ENCODE measurements at places on chromosomes 12 and 14.
A peak's percentile ranks its signal among the peaks of the same experiment; 100 is the strongest.

DNA sequence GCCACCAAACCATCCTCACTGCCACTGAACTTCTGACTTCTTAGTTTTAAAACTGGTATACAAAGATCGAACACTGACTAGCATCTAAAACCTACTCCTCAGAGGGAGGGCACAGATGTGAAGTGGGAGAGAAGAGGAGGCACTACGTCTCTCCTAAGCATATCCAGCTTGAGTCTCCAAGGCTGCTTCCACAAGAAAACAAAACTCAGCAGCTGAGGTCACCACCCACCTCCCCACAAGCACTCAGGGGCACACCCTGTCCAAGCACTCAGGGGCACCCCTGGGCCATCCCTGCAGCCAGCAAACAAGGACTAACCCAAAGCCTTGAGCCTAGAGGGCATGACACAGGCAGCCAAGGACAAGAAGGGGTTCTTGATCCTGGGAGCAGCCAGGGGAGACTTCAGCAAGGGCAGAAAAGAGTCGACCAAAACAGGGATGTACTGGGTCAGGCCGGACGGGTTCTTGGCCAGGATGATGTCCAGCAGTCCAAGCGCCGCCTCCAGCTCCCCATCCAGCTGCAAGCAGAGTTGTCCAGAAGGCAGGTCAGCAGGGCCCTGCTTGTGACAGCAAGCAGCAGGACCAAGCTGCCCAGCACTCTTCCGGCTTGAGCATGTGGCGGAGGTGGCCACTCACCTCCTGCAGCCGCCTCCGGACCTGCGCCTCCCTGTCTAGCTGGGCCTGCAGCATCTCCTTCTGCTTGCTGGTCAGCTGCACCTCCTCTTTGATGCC lies 34.8 kb downstream of the GCN1 start:
- DNase-seq = no peak

GRCh38 chr14:21102521-21103410 lies 1.9 kb downstream of the TMEM253 start:
- no peak for DNase-seq

GRCh38 chr12:3313066-3313465 lies 177.9 kb upstream of the PRMT8 start:
- DNase-seq = no peak

GRCh38 chr12:89768586-89769482 lies 60.2 kb upstream of the ATP2B1 start:
- peak; percentile 11 for DNase-seq

GRCh38 chr12:112443916-112444315 lies 25.2 kb downstream of the PTPN11 start:
- DNase-seq = no peak

GRCh38 chr12:131711551-131712205 lies 788 bp downstream of the SFSWAP start:
- peak; percentile 7 for DNase-seq

- no peak for DNase-seq
Measured at GRCh38 chr14:59107819-59108218, 80.6 kb upstream of the DAAM1 start.

DNA sequence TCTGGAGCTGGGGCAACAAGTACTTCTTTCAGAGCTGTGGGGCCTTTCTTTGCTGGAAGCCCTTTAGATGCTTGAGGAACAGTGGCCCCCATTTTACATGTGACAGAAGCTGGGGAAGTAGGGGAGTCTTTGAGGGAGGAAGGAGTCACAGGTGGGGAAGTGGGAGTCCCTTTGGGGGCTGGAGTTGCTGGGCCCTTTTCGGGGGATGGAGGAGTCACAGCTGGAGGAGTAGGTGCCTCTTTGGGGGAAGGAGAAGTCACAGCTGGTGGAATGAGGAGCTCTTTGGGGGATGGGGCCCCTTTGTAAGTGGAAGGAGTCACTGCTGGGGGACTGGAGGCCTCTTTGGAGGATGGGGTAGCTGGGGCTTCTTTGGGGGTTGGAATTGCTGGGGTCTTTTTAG lies 8.6 kb downstream of the NACA start:
- no peak for DNase-seq

DNA sequence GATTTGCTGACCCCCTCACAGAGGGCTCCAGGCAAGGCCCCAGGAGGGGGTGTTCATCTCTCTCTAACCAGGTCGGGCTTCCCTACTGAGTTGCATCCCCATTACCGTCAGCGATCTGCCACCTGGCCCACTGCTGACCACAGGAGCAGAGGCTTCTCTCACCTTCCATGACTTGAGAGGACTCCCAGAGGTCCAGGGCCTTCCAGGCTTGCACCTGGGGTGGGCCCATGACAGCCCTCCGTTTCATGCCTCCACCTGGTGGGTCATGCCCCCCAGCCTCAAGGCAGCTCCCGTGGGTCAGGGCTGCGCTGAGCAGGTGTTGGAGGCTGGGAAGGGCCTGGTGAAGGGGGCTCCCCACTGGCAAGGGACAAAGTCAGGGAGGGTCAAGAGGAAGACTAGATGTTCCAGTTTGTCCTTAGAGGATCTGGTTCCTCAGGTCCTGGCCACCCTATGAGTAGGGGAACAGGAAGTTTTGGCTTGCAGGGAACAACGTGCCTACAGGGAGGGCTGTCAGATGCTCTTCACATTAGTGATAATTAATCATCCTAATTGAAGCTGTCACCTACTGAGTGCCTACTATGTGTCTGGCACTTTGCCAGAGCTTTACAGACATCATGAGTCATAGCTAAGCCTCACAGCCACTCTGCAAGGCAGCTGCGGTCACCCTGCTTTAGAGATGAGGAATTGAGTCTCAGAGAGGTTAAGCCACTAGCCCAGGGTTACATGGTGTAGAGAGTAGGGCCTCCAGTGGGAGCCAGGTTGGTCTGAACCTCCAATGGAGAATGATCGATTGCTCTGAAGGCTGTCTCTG lies 13.8 kb downstream of the NFKBIA start:
- peak; percentile 21 for DNase-seq

DNA sequence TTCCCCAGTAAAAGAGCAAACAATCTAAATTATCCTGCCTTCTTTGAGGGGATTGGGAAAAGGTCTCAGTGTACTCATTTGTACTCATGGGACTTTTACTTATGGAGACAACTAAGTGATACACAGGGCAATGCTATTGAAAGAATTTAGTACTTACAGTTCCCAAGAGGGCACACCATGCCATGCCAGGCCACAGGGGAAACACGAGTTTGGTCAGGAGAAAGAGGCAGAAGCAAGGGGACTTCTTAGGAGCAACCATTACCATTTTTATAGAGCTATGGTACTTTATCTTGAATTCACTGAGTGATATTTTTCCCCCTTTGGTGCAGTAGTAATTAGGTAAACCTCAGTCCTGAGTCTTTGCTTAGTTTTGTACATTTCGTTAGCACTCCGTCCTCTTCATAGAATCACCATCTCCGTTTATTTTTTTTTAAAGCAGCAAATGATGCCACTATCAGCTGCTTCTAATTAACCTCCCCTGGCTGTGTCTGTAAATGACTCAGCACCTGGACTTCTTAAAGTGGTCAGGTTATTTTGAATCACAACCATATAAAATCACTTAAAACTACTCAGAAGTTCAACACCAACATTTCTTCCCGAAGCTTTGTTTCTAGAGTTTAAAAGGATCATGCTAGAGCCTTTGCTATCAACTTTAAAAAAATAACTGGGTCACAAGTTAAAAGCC lies 5.9 kb upstream of the WASHC3 start:
- DNase-seq = no peak

DNA sequence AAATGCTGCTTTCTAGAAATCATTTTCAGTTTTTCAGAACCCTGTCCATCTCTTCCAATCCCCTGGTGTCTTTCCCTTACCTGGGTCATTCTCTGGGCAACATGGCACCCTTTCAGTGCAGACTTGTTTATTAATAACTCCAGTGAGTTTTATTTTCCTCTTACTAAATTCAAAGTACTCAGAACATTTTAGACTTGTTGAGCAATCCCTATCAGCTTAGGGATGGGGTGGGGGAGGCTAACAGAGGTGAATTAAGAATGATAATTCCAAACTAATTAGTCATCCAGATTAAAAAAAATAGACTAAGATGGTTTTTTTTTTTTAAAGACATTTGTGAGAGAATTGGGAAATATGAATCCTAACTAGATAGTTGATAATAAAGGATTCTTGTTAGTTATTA lies 10.7 kb downstream of the GPRC5A start:
- no peak for DNase-seq

GRCh38 chr14:95796788-95797187 lies 79.8 kb upstream of the TUNAR start:
- no peak for DNase-seq

DNA sequence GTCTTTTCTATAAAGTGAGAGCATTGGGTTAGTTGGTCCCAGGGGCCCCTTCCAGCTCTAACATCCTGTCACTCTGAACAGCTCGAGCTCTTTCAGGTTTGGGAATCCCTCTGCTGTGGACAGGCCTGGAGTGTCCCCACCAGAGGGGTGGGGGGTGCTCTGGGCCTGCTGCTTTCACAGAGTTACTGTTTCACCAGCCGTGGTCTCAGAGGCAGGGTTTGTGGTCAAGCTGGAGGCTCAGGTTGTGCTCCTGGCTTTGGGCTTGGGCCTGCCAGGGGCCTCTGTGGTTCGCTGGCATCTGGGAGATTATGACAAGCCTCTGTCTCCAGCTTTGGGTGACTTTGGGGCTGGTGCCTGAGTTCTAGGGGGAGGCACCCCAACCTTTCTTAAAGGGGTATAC lies 59.6 kb downstream of the FBXL14 start:
- no peak for DNase-seq

- no peak for DNase-seq
Measured at GRCh38 chr14:87916886-87917275, 76.1 kb downstream of the GALC start.

DNA sequence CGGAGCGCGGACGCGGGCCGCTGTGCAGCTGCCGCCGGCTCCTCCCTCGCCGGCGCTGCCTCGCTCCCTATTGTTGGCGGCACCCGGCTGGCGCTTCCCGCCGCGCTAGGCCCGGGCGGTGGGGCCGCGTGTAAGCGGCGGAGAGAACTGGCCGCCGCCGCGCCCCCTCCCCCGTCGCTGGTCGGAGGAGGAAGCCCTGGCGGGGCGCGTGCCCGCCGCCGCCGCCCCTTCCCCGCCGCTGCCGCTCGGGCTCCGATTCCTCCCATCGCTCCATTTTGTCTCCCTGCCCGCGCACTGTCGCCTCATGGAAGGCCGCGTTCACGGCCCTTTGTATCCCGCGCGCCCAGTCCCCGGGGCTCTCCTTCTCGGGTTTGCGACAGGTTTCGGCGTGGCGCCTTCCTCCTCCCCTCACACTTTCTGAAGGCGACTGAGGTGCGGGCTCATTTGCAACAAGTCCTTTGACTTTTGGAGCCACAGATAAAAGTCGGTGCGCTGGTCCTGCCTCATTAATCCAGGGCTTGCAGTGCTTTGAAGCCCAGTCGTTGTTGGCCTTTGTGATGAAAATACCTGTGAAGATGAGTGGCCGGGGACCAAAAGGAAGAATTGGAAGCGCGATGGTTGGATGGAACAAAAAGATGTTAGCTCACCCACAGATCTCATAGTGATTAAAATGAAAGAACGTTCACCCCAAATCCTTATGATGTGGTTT lies 707 bp downstream of the CPSF6 start:
- peak; percentile 58 for DNase-seq

GRCh38 chr12:101604132-101604531 lies 9.4 kb downstream of the MYBPC1 start:
- no peak for DNase-seq

DNA sequence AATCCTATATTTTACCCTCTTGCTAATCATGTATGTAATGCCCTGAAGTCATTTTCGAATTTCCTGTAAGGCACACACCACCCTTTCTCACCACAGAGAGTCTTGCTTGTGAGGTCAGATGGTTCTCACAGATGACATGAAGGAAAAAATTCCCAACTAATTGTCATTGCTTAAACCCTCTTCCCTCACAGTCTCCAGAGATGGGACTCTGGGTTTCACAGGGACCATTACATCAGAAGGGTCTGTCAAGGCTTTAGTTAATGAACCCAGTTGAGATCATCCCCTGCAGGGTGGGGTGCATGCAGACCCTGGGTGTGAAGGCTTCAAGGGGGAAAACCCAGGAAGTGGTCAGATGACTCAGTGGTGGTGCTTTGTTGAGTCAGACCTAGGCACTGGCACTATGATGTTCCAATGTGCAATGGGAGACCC lies 229.6 kb downstream of the BCAT1 start:
- no peak for DNase-seq

DNA sequence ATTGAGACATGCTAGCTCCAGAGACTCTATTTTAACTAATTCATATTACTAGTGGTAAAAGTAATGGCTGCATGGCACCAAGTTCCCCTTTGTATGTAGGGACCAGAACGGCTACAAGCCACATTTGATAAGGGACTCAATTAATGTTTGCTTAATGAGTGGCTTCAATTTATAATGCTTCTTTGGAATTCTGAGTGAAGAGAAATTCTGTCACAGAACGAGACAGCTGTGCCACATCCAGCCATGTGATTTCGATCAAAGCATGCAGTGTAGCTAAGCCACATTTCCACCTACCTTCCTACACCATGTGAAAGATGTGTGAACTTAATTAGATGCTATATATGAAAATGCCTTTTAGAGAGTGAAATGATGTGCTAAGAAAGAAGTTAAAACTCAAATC lies 217.4 kb downstream of the ACSS3 start:
- no peak for DNase-seq

- DNase-seq = no peak
Measured at GRCh38 chr14:51431741-51432140, 191.7 kb downstream of the TMX1 start.

GRCh38 chr12:132354211-132354981 lies 25.0 kb upstream of the GALNT9 start:
- DNase-seq = no peak

GRCh38 chr12:66605293-66605692 lies 73.6 kb downstream of the GRIP1 start:
- no peak for DNase-seq

GRCh38 chr14:99673305-99674063 lies 10.6 kb upstream of the CYP46A1 start:
- no peak for DNase-seq

- no peak for DNase-seq
Measured at GRCh38 chr14:98956661-98957060, 315.3 kb downstream of the BCL11B start.

GRCh38 chr14:101474563-101475455 lies 86.5 kb upstream of the DIO3 start:
- no peak for DNase-seq

GRCh38 chr12:56644654-56645053 lies 1.1 kb downstream of the ATP5F1B start:
- no peak for DNase-seq

- no peak for DNase-seq
Measured at GRCh38 chr12:132160016-132160415, 15.8 kb downstream of the NOC4L start.

- no peak for DNase-seq
Measured at GRCh38 chr14:31257244-31257553, 49.6 kb upstream of the HECTD1 start.
